ENCODE measurements at places on chromosomes 3 and 15. TPM values are rescaled to one million over a fixed set of nuclear protein-coding genes. Genes with fewer than 3 reads are reported as not detected.
A peak's percentile ranks its signal among the peaks of the same experiment; 100 is the strongest.

Gene STX19
- total RNA-seq, result 0.54 TPM

Gene KNG1
- total RNA-seq, result not detected

Gene MFAP1
- 20.1 TPM for total RNA-seq

Gene FANCD2OS
- total RNA-seq, result not detected

Gene EXOG
- 17.2 TPM for total RNA-seq

Gene ITIH1
- not detected for total RNA-seq

Gene CLDN11
- total RNA-seq, result 11.9 TPM

Gene CACNA2D3
- 2.4 TPM for total RNA-seq

GRCh38 chr15:93070132-93070531, 18.9 kb downstream of the RGMA start:
- no peak for DNase-seq

DNA sequence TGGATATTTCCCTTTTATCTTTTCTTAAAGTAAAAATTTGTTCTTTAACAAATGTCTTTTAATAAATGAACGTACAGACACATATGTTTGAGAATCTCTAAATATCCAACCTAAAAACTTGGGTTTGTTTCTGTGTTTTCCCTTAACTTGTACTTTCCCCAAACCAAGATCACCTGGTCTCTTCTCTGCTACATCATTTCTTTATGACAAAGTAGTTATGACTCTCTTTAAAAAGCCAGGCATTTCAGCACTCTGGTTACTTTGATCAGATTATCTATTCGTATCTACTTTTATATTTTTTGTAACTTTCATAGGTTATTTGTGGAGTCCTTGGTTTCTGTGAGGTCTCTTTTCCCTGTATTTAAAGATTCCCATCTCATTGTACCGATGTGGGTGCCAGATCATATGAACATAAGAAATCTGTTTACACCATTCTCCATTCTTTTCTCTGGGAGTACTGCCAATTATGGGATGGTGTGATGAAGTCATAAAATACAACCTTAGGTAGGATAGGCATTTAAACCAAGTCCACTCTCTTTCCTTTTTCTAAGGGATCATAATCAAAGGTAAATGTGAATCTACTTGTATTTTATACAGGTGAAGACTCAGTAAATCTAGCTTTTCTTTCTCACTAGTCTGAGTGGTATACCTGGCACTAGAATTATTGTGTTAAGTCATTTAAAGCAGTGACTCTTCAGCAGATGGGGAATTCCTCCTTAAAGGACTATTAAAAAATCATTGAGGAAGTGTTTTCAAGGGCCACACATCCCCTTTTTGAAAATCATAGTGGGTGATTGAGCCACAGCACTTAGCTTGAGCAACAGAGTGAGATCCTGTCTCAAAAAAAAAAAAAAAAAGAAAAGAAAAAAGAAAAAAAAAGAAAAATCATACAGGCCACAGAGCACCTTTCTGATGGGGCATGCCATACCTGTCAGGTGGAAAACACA, 12.4 kb upstream of the NFKBIZ start:
- no peak for DNase-seq

DNA sequence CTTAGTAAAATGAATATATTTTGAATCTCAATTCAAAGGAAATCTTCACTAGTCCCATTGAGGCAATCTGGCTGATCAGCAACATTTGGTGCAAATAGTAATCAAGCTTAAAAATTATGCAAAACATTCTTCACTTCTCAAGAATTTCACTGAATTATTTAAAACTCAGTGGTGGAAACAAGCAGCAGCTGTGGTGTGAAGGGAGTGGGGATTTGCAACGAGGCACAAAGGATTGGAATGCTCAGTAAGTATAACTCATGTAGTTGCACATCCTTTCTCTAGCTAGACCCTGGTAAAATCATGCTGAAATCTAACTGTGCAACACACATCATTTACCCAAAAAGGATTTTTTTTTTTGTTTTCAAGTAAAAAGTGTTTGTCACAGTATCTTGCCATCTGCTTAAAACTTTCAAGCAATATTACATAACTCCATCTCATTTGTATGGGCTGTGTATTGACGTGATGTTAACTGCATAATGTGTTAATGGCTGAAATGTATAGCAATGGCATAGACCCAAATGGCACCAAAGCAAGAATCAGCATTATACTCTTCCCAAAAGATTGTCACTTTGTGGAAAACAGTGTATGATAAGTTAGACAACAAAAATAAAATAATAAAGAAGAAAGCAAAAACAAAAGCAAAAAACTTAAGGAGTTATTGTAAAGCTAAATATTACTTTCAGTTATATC, 816.6 kb downstream of the EPHA3 start:
- DNase-seq, result no peak

DNA sequence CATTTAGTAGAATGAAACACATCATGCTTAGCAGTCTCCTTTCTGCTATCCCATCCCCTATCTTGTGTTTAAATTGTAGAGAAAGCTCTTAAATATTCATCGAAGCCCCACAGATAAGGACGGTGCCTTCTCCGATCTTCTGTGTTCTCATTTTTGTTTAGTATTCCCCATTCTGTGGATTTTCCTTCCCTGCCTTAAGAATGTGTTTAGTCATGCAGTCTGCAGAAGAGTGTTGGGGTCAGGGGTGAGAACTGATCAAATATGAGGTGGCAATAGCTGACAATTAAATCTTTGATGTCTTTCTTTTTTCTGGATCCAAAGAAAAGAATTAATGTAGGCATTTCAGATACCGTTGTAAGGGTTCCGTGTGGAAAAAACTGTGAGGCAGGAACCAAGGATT, 9.3 kb upstream of the ANKUB1 start:
- DNase-seq, result no peak

- no peak for DNase-seq
These were observed 353.1 kb upstream of the ALCAM start for GRCh38 chr3:105013657-105014056.

- no peak for DNase-seq
These were observed 74.4 kb downstream of the THRB start for GRCh38 chr3:24420224-24420623.

DNA sequence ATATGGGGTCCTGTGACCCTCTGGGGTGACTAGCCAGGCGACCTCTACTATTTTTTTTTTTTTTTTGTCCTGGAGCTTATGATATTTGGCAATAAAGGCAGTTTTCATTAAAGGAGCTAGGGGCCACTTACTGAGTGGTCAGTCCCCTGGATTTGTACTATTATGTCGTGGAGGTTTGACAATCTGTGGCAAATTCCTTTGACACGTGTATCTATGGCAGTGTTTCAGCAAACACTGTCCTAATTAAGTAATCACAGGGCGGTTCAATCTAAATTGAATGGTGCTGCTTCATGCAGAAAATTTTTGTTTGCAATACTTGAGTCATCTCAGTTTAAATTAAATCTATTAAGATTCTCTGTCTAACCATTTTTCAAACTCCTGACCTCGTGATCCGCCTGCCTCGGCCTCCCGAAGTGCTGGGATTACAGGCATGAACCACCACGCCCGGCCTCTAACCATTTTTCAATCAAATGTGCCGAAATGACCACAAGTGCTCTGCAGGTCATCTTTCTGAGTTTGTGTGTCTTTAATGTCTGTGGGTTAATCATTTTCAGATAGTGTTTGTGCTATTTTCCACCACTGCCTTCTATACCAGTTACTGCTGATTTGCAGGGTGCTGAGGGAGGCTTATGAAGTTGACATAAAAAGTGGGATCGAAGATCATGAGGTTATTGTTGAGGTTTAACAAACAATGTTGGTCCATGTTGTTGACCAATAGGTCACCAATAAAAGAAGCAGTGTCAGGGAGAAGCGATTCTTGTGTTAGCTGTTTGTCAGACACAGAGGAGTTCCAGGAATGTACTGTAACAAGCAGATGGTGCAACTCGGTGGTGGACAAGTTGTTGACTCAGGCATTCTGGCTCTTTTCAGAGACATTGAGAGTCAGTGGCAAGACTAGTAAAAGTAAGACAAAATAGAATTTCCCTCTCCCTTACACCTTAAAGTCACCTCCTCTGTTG, 18.6 kb upstream of the SLC2A2 start:
- no peak for DNase-seq

- peak; percentile 94 for DNase-seq
These were observed at the start of gene ADAMTS9 for GRCh38 chr3:64687781-64688604. TSS of gene ADAMTS9 (minus strand) at chr3:64688000. CDS start at chr3:64687657, 343 bp downstream.

- no peak for DNase-seq
These were observed 25.2 kb downstream of the RAB5A start for GRCh38 chr3:19972054-19972453.

- no peak for DNase-seq
These were observed 55.0 kb downstream of the FEZF2 start for GRCh38 chr3:62318365-62318751.

DNA sequence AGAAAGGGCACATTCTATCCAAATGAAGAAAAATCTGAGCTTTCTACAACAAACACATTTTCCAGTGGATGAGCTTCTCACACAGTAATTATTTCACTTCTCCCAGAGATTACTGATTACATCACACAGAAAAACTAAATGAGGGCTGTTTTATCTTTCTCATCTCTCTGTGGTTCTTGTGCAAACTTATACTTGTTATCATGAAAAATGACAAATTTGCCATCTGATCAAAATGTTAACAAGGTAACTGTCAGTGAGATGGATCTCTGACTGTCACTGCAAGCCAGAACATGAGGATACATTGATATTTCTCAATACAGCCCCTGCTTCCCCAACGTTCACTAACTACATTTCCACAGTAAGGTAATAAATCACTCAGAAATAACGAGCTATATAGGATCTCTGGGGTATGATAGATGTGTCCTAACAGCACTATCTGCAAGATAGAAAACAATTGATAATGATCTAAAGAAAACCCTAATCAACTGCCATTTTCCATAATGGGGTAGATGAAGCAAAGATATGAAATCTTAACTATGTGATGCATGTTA, 829.3 kb upstream of the CFAP20DC start:
- no peak for DNase-seq

DNA sequence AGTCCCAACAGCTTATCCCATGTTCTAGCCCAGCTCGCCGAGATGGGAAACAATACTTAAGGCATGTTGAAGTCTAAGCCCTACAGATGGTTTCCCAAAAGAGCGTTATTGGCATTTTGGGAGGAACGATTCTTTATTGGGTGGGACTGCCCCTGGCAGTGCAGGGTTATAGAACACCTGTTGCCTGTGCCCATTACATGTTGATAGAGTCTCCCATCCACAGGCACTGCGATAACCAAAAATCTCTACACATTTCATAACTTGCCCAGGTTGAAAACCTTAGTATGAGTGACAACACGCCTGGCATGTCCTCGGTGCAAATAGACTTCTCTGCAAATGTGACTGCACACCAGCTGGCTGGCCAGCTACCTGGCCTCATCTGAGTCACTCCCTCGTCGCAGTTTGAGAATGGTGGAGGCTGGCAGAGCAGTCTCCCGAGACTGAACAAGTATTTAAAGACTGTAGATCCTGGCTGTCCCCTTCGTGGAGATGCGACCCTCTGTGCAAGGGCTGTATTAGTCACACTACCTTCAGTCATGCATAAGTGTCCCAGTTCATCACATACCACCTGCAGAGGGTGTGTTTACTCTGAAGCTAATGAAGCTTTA, 18.7 kb downstream of the ZNF80 start:
- no peak for DNase-seq

- no peak for DNase-seq
These were observed 4.8 kb downstream of the SMAD6 start for GRCh38 chr15:66706840-66707239.

DNA sequence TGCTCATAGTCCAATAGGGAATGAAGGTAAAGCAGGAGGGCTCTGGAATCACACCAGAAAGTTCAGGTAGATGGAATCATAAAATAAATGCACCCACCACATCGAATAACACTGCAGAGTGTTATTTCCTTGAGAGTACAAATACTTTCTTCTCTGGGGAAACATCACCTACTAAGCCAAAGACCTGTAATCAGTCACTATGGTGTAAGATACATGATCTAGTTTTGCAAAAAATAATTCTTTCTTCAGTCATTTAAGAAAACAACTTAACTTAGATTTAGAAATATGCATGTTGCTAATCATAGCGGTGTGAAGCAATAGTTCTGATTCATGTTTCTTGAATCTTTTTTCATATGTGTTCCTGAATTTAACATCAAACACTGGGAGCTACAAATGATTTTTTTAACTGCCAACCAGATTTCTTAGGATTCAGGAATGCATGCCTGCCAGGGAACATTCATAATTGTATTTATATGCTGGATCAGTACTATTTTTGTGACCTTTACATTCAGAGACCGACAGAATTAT, 40.2 kb upstream of the MEIS2 start:
- DNase-seq, result no peak

DNA sequence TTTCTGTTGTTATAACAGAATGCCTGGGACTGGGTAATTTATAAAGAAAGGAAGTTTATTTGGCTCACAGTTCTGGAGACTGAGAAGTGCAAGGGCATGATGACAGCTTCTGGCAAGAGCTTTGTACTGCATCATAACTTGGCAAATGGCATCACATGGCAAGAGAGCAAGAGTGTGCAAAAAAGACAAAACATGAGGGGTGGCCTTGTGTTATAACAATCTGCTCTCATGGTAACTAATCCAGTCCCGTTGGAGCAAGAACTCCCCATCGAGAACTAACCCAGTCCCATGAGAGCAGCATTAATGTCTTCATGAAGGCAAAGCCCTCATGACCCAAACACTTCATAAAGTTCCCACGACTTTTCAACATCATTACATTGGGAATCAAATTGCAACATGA, 23.2 kb downstream of the SCN11A start:
- DNase-seq, result no peak

GRCh38 chr3:159711560-159712333, 276.9 kb upstream of the IL12A start:
- DNase-seq, result no peak

GRCh38 chr15:84979651-84980050, 2.0 kb upstream of the PDE8A start:
- no peak for DNase-seq

- DNase-seq, result no peak
These were observed 76.4 kb downstream of the UBR1 start for GRCh38 chr15:43029476-43029875.

- no peak for DNase-seq
These were observed 914 bp upstream of the PTH1R start for GRCh38 chr3:46876313-46877300.

- DNase-seq, result no peak
These were observed 53.3 kb upstream of the STT3B start for GRCh38 chr3:31479431-31479830.

GRCh38 chr3:70779296-70779695, 466.9 kb upstream of the MDFIC2 start:
- no peak for DNase-seq

GRCh38 chr15:33369941-33370622, 59.3 kb downstream of the RYR3 start:
- no peak for DNase-seq

All from aorta (tissue), 5 donors.